Adipocyte (in vitro differentiated cells): ENCODE measurements at places on chromosomes 3 and 15.
A peak's percentile ranks its signal among the peaks of the same experiment; 100 is the strongest.

GRCh38 chr3:36397841-36398240 is 17.5 kb downstream of the STAC start:
- DNase-seq, result no peak

GRCh38 chr3:3726549-3726948 is 72.7 kb upstream of the LRRN1 start:
- no peak for DNase-seq

DNA sequence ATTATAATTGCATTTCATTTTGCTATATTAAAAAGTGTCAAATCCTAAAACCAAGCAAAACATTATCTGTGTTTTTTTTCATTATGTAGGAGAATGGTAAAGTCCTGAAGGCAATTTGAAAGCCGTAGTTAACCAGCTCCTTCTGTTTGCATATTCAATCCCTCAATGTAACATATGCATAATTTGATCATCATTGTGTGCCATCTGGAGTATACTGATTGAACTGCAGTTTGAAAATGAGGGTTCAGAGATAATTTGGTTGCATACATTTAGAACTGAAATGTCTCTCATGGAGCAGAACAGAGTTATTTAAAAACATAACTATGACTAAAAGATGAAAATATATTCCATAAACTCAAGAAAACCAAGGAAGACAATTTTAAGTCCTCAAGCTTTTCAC is 518.6 kb downstream of the GBE1 start:
- peak; percentile 55 for DNase-seq

GRCh38 chr3:62128051-62128450 is 245.3 kb downstream of the FEZF2 start:
- peak; percentile 25 for DNase-seq

- no peak for DNase-seq
These were observed 71.1 kb downstream of the CHSY1 start for GRCh38 chr15:101180620-101181307.

- no peak for DNase-seq
These were observed 23.4 kb downstream of the NCEH1 start for GRCh38 chr3:172687501-172687900.

DNA sequence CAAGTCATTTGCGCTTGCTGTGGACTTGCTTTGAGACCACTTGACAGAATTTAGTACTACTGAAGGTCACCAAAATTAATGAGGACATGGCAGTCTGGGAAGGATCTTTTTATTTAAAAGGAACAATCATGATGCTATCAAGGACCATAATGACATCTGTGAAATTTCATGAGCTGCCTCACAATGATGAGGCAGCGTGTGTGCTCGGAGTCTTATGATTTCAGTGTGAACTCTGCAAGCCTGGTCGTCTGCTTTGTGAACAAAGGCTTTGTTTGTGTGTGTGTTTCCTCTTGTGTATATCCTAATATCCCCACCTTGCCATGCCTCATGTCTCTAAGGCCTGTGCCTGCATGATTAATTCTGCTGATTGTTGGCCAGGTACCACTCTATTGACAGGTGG is 46.7 kb downstream of the RAD54L2 start:
- DNase-seq, result no peak

DNA sequence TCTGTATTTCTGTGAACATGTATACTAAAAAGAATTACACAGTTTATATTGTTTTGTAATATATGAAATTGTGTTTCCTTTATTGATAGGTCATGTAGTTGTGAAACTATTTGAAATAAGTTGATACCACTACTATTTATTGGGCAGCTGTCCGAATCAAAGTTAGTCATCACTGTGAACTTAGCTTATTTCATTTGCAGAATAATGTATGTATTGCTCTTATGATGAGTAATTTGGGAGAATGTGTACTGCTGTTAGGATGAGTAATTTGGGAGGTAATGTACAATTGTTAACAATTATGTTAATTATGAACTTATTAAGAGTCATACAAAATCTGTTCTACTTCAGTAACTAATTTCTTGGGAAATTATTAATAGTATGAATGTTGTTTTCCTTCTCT is 22.2 kb downstream of the FXR1 start:
- DNase-seq, result no peak

GRCh38 chr15:32861761-32862160 is 144.0 kb downstream of the GREM1 start:
- peak; percentile 93 for DNase-seq

DNA sequence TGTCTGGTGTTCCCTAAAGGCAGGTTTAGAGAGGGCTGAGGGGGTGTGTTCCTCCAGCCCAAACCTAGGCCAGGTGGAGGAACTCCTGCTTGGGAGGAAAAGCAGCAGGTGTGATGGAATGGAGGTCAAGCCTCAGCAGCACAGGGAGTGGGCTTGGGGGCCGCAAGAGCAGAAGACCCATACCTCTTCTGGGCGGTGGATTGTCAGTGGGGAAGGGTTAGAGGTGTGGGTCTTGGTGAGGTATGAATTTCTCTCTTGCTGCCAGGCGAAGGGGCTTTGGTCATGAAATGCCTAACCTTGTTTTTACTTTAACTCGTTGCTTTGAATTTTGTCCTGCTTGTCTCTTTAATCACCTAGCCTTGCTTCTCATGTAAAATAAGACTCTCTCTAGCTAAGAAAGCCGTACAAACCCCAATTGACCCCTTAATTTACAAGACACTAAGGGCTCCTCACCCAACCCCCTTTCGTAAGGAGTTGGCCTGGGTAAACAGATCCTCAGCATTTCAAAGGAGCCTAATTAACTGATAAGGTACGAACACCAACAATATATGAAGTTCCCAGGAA is 38.9 kb downstream of the DHX30 start:
- no peak for DNase-seq

GRCh38 chr3:49876567-49876966 is 6.9 kb upstream of the CAMKV start:
- no peak for DNase-seq

- DNase-seq, result no peak
These were observed 377.5 kb upstream of the NR2F2 start for GRCh38 chr15:95953032-95953431.

- DNase-seq, result no peak
These were observed 20.9 kb downstream of the FBLN2 start for GRCh38 chr3:13569641-13570390.

- no peak for DNase-seq
These were observed 38.4 kb downstream of the LARP6 start for GRCh38 chr15:70815604-70816003.

- no peak for DNase-seq
These were observed 105.3 kb upstream of the RNU6-1 start for GRCh38 chr15:67945131-67945530.

GRCh38 chr3:141507392-141508066 is 20.7 kb downstream of the RASA2 start:
- DNase-seq, result no peak

- peak; percentile 79 for DNase-seq
These were observed 257.9 kb downstream of the UACA start for GRCh38 chr15:70505411-70505919.

- DNase-seq, result no peak
These were observed 102.4 kb upstream of the HACD2 start for GRCh38 chr3:123687286-123687685.

DNA sequence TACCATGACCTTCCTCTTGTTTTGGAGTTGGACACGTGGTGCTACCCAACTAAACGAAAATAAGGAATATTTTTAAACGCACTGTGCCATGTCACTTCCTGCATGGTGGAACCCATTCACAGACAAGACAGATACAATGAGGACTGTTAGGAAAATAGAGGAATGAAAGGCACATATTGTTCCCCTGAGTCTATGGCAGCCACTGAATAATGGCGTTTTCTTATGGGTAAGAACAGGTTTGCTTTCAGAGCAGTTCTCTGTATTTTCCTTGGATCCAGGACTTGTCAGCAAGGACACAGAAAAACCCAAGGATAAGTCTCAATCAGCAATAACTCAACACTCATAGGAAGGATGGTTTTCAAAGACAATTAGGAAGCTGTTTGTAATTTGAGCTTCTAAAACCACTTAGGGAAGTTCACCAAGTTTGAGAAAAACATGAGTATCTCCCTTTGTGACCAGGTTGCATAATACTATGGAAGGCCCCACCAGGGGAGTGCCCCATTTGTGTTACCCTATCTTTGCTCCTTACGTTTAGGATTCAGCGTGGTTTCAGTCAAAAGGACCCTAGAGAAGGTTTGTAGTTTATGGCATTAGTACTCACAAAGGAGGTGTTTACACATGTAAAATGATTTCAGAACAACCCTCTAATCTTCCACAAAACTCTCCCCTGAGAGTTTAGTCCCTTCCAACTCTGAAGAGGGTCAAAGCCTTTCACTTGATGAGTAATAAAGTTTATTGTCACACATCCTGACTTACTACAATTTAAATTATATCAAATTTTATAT is 487.2 kb upstream of the ATP11B start:
- DNase-seq, result no peak

- DNase-seq, result no peak
These were observed 357.4 kb upstream of the CDIN1 start for GRCh38 chr15:36221992-36222391.

DNA sequence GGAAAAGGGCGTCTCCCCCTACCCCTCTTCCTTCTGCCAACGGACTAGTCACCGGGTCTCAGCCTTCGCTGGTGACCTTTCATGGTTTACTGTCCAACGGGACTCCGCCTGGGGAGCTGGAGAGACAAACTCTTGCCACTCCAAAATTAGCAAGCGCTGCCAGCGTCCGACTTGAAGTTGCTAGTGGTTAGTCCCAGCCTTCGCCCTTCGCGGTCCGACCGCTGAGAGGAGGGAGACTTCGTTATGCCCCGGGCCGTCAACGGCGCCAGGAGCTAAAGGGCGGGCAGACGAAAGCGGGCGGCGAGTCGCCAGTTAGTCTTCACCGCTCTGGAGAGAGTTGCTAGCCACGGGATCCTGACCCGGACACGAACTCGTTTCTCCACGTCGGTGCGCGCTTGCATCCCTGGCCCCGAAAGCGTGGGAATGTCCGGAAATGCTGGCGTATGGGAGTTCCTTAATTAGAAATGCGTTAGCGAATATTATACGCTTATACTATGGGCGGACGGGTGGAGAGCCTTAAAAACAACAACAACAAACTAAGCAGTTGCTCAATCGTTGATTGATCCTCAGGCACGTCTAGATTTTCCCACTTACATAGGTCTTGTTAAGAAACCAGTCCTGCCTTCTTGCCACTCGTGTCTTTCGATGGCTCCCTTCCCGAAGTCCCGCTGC is 716 bp downstream of the SMC4 start:
- peak; percentile 81 for DNase-seq

DNA sequence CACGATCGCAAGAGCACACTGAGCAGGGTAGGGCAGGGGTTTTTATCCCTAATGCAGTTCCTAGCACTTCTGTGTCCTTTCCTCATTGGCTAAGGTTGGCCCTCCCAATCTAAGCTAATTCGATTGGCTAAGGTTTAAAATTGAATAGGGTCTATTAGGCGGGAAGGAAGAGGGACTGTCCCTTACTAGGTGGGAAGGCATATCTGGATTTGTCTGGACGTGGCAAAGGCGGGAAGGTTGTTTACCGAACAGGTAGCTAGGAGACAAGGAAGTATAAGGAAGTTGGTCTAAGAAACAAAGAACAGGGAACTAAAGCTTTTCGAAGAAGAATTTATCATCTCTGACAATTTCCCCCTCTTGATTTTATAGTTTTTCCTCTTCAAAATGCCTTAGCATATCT is 24.8 kb upstream of the ATG7 start:
- no peak for DNase-seq

DNA sequence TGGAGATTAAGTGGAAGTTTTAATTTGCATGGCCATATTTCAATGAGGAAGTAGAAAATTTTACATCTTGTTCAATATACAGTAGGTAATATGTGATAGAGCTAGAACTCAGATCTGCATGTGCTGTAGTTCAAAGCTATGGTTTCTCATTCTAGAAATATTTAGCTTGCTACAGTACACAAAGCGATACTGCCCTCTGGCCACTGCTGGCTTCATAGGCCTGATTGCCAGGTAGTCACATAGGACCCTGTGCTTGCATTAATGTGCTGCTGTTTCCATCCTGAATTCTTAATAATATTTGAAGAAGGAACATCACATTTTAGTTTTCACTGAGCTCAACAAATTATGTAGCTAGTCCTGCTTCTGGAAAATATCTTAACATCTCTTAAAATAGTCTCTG is 87.0 kb downstream of the PLSCR2 start:
- DNase-seq, result peak; percentile 51

DNA sequence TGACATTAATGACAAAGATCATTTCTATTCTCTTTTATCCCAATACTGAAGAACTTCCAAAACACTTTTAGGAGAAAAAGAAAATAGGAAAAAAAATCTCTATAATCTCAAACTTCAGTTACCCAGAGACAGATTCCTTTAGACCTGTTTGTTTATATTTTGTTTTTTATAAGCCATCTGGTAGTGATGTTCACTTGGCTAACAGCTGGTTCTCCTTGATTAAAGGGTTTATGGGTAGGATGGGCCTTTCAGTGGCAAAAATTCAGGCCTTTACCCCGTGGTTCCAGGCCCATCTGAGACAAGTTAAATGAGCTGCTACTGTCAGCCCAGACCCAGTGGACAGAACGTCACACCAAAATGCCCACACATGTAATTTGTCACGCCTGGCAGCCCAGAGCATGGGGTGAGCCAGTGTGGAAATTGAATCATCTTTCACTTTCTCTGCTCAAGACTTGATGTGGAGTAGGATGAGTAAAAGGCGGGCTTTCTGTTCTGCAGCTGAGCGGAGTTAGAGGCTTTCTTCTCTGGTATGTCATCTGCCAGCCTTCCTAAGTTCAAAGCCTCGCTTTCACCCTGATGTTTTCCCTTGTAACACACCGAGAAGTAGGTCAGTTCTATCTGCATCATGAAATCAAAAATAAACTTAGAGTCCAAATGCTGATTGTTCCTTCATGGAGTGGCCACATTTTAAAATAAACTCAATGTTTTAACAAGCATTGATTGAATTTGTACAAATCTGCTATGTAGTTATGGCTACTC is 62.5 kb upstream of the SKOR1 start:
- peak; percentile 26 for DNase-seq
